ENCODE measurements at places on chromosomes 13 and 19.

DNA sequence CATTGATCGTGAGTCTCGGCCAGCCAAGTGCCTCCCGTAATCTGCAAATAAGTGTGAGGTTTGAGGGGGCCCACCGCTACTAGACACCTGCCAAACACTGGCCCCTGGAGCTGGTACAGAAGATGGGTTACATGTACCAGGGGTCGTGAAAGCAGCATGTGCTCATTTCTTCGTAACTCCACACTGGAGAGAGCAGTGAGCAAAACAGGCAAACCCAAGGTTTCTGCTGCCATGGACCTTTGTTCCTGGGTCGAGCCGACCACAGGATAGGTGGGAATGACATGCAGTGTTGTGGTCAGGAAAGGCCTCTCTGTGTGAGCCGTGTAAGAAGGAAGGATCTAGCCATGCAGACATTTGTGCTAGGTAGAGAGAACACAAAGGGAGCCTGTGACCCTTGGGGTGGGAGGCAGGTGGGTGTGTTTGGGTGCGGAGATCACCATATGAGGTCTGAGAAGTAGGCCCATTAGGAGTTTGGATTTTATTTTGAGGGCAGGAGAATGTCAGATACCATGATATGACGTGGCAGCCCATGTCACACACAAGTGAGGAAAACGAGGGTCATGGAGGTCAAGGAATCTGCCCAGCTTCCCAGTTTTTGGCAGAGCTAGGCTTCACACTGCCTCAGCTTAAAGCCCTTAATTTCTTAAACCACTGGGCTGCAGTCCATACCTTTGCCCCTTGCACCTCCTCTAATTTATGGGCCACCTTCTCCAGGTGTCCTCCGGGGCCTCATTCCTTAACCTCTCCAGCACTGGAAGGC is 919 bp downstream of the GTF3A start:
- no peak for DNase-seq

GRCh38 chr19:37991841-37992248 is 84.8 kb downstream of the SIPA1L3 start:
- no peak for DNase-seq

DNA sequence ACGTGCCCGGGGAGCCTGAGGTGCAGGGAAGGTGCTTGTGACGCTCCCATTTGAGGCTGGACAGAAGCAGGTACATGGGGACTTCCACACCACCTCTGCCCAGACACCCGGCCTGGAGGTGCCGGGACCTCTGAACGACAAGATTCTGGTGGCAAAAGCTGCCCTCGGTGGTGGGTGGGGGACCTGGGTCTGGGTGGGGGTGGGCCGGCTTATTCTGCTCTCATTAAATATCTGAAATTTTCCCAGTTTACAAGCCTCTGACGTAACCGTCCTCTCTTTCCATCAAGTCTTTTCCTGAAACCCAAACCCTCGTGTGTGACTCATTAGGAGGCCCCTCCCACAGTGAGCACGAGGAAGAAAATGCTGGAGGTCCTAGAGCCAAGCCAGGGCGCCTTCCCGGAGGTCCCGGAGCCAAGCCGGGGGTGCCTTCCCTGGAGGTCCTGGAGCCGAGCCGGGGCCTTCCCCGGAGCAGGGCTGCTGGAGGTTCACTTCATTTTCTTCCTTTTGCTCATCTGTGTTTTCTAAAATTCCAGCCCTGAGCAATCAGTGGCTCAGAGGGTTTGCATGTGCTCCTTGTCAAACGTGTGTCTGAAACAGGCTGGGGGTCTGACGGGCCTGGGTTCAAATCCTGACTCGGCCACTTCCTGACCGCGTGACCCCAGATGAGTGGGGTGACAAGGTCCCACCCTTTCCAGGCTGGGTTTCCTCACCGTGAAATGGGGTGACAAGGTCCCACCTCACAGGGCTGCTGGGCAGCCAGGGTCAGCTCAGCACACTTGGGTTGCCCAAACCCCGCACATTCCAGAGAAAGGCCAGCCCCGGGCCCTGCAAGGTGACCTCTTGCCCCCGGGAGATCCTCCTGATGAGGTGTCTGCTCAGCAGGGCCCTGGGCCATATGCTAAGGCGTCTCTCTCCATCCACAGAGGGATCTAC is 10.0 kb downstream of the CFD start:
- DNase-seq = no peak

DNA sequence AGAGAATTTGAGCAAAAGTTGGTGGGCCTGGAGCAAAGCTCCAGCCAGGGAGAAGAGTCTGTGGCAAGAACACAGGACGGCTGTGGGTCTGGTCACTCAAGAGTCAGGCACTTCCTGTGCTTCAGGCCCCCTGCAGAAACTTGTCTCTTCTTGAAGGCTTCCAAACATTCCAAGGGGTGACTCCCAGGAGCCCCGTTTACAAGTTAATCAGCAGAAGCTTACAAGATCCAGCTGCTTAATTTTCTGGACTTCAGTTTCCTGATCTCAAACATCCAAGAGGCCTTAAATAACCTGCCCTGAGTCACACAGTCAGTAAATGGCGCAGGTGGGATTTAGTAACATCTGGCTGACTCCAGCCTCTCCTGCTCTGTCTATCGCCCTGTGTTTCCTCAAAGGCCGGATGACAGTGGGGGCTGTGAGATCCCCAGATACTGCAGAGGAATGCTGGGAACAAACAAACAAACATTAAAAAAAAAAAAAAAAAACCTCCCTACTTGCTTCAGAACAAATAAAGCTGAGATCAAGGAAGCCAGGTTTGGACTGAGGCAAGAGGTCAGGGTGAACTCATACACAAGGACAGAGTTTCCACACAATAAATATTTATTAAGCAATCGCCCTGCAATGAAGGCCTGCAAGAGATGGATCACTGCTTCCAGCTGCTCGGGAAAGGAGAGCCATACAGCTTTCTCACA is 175.4 kb upstream of the RFC3 start:
- no peak for DNase-seq

DNA sequence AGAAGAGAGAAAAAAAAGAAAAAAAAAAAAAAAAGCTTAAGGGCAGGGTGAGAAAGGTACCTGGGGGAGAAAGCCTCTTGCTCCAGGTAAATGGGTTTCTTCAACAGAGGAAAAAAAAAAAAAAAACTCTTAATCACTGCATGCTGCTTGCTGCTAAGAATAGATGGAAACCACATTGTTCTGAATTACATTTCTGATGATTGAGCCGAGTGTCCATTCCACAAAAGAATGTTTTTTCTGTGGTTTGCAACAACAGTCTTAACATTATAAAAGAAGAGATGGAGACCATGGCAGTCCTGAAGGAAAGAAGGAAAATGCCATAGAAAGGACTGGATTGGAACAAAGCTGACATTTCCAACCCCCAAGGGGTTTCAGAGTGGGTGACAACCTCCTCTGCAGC is 1312.7 kb downstream of the SLITRK1 start:
- DNase-seq = no peak

DNA sequence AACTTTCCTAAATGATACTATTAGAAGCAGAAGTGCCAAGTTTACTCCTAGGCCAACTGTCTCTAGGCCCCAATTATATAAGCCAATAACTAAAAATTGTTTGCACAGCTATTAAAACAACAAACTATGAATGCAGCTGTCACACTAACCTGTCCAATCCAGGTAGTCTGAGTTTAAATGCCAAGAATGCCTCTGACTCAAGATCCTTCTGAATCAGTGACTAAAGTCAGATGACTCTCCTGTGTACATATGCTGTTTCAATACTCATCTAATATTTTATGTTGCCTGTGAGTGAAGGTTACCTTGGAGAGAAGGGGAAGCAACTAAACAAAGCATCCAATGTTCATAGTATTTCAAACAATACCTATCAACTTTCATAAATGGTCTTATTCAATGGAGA is 257.0 kb downstream of the ENOX1 start:
- no peak for DNase-seq

- no peak for DNase-seq
These were observed 2.2 kb downstream of the PDE4C start for GRCh38 chr19:18223860-18224524.

- DNase-seq = no peak
These were observed 22.5 kb downstream of the CCDC8 start for GRCh38 chr19:46390866-46391265.

DNA sequence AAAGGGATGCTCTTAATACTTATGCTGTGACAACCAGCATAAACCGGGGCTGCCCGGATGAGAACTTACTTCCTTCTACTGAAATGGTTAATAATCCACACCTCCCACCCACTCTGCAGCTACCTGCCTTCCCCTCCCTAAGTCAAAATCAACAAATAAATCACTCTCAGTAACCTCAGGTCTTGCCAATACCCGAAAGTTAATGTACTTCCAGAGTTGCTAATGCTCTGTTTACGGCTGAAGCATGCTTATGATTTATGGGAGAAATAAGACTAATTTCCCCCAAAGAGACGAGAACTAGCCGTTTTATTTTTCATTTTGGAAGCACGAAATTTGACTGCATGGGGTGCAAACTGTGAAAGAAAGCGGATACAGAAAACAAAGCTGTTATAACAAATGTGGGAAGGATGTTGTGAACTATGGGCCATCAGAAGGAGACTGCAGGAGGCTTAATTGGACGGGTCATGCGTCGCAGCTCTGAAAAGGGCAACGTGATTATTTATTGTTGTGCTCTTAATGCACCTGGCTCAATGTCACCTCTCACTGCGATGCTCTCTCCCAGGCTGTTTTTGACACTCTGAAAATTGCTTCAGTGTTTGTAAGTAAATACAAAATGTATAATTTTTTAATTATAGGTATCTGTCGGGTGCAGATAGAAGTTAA is 114.0 kb upstream of the SLC7A1 start:
- no peak for DNase-seq

DNA sequence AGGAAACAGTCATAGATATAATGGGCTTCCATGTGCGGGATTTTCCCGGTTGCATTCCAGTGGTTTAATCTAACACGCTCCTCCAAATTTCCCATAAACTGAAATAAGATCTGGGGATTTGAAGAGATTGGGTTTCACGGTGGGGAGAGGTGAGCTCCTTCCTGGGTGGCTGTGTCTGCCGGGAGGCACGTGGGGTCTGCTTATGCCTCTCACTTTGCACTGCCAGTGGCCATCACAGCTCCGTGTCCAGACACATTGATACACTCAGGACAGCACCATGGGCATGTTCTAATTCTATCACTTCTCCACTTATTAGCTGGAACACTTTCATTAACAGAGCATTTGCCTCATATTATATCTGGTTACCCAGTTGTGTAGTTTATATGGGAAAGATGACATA is 73.4 kb downstream of the SOX1 start:
- no peak for DNase-seq

GRCh38 chr13:110507678-110508381 is 53.7 kb downstream of the RAB20 start:
- no peak for DNase-seq

DNA sequence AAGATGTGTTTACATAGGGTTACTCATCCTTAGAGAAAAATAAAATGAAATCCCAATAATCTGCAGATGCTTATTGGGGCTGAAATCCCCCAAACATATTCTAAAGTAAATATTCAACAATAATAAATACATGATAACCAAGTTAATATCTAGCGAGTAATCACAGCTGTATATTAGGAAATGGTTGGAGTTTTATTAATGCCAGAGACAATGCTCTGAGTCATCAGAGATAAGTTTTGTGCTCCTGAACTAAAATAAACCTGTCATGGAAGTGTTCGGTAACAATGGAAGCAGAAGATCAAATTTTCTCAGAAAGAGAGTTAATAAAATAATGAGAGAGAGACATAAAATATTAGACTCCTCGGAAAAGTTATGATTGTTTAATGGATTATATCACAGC is 31.4 kb downstream of the FLT1 start:
- no peak for DNase-seq

DNA sequence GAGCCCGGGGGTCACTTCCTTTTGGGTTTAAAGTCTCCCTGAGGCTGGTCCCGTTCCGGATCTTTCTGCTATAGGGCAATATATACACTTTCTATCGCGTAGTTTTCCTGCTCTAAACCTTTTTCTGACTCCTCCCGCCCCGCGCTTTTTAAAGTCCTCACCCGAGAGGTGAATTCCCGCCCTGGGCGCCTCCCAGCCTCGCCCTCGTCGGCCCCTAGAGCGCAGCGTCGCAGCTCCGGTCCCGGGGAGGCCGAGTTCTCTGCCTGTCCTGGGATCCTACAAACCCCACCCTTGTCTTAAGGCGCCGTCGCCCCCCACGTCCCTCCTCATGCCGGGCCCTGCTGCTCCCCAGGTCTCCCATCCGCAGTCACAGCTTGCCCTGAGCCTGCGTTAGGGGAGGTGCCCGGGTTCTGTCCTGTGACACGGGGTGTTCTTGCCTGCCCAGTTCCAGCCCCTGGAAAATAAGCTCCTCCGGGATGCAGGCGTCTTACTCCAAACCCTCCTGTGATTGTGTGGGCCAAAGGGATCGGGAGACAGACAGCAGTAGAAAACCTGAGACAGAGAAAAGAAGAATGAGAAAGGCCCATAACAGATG is 491 bp downstream of the ZNF525 start:
- peak; percentile 19 for DNase-seq

GRCh38 chr19:4457654-4458395 is at the start of gene UBXN6:
UBXN6 (minus strand) TSS chr19:4457794; CDS start chr19:4457697, 97 bp downstream.
- DNase-seq = peak; percentile 97

DNA sequence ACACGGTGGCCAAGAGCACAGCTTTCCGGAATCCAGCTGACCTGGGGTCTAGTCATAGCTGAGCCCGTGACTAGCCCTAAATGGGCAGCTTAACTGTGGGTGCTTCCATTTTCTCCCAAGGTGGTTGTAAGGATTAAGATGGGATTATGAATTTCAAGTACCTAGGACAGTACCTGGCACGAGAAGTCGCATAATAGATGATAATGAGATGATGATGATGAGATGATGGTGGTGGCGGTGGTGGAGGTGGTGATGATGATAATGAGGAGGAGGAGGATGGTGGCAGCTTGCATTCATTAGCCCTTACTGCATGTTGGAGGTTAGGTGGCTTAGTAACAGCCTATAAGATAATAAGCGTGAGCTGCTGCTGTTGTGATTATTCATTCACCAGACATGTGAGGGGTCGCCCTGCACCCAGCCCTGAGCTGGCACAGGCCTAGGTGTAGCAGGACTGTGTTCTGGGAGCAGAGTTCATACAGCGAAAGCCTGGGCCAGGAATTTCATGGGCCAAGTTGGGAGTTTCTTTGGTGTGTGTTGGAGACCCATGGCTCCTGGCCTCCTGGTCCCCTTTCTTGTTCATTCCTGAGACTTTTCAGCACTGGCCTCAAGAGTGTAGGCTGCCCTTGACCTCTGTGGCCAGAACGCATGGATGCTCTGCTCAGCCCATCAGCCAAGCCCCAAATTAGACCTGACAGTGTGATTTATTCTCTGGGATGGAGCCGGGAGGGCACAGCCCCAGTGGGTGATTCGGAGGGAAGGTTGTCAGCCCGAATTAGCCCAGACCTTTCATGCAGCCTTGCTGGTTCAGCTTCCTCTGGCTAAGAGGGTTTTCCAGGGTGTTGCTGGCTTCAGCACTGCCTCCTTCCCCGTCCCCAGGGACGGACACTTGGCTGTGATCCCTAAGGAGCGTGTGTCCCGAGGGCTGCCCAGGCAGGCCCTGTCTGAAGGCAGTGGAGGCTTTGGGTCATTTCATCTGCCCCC is 128.8 kb downstream of the SIPA1L3 start:
- DNase-seq = no peak

GRCh38 chr13:48829536-48829935 is 146.2 kb upstream of the FNDC3A start:
- DNase-seq = no peak

- no peak for DNase-seq
These were observed 47.9 kb downstream of the COL4A1 start for GRCh38 chr13:110258876-110259631.

Data from activated gamma-delta T cell treated with anti-CD3 and anti-CD28 coated beads, Interleukin-2, amount 50 U/mL, for 16 hours (primary cell).